ENCODE measurements at places on chromosomes 5 and 9. TPM values are rescaled to one million over a fixed set of nuclear protein-coding genes. Genes with fewer than 3 reads are reported as not detected.

The PCDHB13 gene
- total RNA-seq: not detected

The PCDHA6 gene
- total RNA-seq: not detected

The TMOD1 gene
- total RNA-seq: not detected

The MTMR12 gene
- 17.5 TPM for total RNA-seq

The LHX2 gene
- total RNA-seq: not detected

The SPATA31C2 gene
- total RNA-seq: not detected

The MAP1B gene
- 5.8 TPM for total RNA-seq

The SOHLH1 gene
- not detected for total RNA-seq
